ENCODE measurements at places on chromosomes 6 and 20.

- DNase-seq = no peak
These were observed 248.3 kb downstream of the DHX35 start for GRCh38 chr20:39210341-39211036.

DNA sequence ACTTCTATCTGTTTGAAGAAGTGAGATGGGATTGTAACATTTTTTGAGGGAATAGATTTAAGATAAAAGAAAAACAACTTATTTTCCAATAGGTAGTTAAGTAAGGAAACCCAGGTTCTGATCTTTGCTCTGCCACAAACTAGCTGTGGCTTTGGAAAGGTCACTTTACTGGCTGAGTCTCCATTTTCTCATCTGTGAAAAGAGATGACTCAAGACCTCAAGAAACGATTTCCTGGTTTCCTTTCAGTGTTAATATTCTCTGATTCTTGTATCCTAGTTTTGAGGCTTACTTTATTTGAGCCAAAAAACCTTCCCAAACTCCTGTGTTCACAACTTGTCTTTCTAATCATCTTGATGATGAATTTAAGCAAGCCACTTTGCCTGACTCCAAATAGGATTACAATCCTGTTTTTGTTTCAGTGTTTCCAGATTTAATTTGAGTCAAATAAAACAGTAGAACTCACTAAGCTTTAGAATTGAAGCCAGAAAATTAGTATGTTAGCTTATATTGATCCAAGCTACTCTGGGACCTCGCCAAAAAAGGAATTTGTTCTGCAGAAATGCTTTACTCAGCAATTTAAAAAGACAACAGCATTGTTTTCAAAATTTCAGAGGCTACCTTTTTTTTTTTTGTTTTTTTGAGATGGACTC, 51.1 kb downstream of the ENPP1 start:
- no peak for DNase-seq

- no peak for DNase-seq
These were observed 19.0 kb downstream of the MCM8 start for GRCh38 chr20:5969348-5969935.

- no peak for DNase-seq
These were observed 1014.6 kb downstream of the GRIK2 start for GRCh38 chr6:102407886-102408741.

- no peak for DNase-seq
These were observed 39.3 kb upstream of the APCDD1L start for GRCh38 chr20:58554541-58554940.

DNA sequence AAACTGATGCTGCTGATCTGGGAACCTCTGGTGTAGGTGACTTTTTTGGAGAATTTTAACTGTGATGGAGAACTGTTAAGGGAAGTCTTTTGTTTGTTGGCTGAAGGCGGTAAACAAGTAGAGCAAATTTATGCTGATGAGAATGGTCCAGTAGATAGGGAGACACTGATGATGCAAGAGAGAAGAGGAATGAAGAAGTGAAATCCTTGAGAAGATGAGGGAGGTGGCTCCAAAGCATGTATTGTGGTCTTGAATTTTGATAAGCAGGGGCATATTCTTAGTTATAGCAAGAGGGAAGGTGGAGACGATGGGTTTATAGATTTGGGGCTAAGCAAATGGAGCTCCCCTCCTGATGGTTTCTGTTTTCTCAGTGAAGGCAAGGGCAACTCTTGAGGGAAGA, 22.0 kb downstream of the MAPK14 start:
- no peak for DNase-seq

- no peak for DNase-seq
These were observed 419.2 kb downstream of the EPM2A start for GRCh38 chr6:145315982-145316600.

DNA sequence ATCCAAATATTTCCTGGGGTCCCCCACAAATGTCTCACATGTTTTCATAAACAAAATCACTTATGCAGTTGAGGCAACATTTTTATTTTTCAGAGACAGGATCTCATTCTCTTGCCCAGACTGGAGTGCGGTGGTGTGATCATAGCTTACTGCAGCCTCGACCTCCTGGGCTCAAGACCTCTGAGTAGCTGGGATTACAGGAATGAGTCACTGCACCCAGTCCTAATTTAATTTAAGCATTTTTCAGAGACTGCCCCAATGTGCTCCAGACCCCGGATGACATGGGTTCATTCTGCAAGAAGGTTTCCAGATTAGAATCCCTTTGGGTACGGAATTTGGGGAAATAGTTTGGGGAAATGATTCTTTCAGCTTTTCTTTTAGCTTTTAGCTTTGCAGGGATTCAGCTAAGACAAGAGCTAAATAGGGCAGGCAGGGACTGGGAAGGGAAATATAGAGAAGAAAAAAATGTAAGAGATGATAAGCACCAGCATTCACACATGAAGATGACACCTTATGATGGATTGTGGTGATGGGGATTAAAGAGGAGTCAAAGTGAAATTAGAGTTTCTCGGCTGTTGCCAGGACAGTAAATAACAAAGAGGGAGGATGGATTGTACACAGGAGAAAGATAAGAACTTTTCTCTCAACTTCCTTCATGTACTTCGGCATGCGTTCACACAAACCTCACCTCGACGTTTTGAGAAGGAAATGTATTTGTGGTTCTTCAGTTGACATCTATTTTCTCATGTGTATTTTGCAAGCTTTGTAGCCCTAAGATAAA, 169.4 kb upstream of the TAB2 start:
- no peak for DNase-seq
